ENCODE measurements at places on chromosomes 1 and 21. TPM values are rescaled to one million over a fixed set of nuclear protein-coding genes. Genes with fewer than 3 reads are reported as not detected.

- DNase-seq: no peak
These were observed 132.4 kb downstream of the ROR1 start for GRCh38 chr1:63906047-63906704.

GRCh38 chr1:2314273-2314802 lies 77.0 kb downstream of the MORN1 start:
- no peak for DNase-seq

IQCC gene
- 2.3 TPM for total RNA-seq

DNA sequence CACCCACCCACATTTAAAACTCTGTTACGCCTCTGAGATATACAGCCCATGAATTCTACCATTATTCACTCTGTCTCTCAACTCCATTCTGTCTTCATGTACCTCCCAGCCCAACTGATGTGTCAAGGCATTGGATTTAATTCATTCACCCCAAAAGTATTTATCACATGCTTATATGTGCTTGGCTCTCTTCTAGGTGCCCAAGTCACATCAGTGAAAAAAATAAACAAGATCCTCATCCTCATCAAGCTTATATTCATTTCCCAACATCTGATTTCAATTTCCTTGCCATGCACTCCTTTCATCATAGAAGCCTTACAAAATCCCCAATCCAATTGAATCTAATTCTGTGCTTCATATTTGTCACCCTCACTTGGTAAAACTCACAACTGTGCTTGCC lies 967.6 kb downstream of the LTN1 start:
- no peak for DNase-seq

DNA sequence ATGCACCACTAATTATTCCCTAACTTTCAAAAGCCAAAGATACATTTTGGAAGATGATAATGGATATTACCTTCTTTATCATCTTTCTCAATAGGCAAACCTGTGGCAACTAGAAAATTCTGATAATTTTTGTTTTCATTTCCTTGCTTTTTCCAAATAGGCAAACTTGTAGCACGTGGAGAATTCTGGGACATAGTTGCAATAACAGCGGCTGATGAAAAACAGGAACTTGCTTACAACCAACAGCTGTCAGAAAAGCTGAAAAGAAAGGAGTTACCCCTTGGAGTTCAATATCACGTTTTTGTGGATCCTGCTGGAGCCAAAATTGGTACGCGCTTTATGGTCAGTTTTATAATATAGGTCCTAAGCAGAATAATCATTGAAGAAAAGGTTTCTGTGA lies 1.5 kb downstream of the FPGT start:
- no peak for DNase-seq

DNA sequence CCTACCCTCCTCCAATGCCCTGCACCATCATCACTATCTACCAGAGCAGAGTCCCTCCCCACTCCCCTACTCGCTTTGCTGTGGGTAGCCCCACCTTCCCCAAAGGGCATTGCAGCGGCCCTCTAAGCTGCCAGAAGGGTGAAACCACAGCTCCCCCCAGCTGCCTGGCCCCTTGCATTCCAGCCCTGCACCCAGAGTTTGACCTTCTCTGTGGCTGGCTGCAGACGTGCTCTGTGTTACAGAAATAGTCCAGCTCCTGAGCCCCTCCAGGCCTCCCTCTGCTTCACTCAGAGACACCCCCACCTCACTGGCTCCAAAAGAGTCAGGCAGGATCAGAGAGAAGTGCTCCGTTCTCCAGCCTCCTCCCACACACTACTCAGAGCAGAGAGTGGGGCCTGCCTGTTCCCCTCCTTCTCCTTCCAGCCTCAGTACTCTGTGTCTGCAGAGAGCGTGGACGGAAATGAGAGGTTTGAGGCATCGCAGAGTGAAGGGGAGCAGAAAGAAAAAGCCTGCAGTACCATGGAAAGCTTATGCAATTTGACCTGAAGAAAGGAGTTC lies 63.2 kb downstream of the PLEKHA6 start:
- DNase-seq: no peak

DNA sequence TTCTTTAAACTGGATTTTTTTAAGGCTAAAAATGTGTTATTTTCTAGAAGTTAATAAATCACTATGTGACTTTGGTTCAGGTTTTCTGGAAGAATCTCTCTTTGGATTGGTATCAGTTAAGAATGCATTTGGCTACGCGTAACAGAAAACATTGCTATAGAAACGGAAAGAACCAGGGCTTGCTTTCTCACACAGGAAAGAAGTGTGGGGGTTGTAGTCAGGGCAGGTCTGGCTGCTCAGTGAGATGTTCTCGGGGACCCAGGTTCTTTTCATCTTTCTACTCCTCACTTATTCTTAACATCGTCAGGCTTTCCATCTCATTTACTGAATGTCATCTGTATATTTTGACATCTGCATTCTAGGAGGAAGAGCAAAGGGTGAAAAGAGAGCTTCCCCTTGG lies 191.4 kb downstream of the ZBTB18 start:
- no peak for DNase-seq

LINGO4 gene
- 0.50 TPM for total RNA-seq

- no peak for DNase-seq
These were observed 1.7 kb downstream of the IL6R start for GRCh38 chr1:154406886-154407197.

GRCh38 chr1:43545695-43546387 lies 15.2 kb downstream of the PTPRF start:
- DNase-seq: peak; percentile 86

DNA sequence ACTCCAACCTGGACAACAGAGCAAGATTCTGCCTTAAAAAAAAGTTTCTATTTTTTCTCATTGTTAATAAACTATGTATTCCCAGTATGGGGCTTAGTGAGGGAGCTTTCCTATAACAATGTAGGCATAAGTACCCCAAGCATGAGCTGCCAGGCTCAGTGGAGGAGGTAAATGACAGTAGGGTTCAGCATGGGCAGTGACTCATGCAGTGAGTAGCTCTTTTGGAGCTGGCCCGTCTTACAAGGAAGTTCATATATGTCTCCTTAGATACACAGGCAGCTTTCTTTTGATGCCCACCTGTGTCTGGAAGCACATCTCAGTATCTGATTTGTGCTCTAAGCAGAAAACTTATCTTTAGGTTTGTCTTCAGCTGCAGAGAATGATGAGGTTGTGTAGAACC lies 57.9 kb downstream of the ZNF678 start:
- DNase-seq: no peak

- DNase-seq: no peak
These were observed 8.8 kb downstream of the UBE2J2 start for GRCh38 chr1:1264868-1265272.

- DNase-seq: no peak
These were observed 20.3 kb upstream of the LAPTM5 start for GRCh38 chr1:30777904-30778153.

GRCh38 chr1:174040387-174040786 lies 18.2 kb upstream of the RC3H1 start:
- DNase-seq: no peak

VWA1 gene
- 41.6 TPM for total RNA-seq

DNA sequence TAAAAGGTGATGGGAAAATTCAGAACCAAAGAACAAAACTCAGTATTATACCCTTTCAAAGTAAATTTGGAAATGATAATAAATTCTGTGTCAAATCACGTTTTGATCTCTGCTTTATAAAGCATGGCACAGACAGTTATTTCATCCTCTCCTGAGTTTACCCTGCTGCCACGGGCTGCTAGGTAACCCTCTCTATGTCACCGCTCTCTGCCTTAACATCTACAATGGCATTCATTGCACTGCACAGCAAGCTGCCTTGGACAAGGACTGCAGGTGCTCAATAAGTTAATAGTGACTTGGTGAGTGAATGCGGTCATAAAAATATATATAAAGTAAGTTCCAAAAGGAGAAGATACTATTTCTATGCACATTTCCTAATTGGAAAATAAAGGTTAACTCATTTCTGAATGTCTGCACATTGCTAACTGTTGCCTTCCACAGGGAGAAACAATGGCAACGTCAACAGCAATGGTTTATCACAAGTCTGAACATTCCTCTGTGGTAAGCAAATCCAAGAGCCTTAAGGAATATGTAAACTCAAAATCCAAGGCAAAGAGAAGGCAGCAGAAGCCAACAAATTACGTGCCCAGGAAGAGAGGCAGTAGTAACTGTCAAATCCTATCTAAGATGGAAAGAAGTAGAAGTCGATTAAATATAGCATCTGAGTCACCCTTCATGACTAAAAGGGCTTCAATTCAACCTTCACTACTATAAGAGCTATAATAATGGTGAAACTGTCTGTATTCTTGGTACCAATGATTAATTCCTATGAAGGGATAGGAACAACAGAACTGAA lies 19.4 kb downstream of the FYB2 start:
- no peak for DNase-seq

GRCh38 chr1:198606020-198606438 lies 32.8 kb upstream of the PTPRC start:
- no peak for DNase-seq

POMGNT1 gene
- total RNA-seq: 10.3 TPM

DNA sequence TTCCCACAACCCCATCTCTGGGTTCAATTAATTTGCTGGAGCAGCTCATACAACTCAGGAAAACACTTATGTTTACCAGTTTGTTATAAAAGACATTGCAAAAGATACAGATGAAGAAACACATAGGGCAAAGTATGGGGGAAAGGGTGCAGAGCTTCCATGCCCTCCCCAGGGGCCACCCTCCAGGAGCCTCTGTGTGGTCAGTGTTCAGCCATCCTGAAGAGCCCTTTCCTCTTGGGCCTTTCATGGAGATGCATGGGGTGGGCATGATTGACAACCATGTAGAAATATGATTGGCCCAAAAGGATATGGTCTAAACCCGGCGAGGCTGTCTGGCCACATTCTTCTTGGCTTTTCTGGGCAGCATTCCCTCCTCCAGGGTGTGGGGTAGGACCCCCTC lies 56.8 kb upstream of the PDE9A start:
- no peak for DNase-seq

DNA sequence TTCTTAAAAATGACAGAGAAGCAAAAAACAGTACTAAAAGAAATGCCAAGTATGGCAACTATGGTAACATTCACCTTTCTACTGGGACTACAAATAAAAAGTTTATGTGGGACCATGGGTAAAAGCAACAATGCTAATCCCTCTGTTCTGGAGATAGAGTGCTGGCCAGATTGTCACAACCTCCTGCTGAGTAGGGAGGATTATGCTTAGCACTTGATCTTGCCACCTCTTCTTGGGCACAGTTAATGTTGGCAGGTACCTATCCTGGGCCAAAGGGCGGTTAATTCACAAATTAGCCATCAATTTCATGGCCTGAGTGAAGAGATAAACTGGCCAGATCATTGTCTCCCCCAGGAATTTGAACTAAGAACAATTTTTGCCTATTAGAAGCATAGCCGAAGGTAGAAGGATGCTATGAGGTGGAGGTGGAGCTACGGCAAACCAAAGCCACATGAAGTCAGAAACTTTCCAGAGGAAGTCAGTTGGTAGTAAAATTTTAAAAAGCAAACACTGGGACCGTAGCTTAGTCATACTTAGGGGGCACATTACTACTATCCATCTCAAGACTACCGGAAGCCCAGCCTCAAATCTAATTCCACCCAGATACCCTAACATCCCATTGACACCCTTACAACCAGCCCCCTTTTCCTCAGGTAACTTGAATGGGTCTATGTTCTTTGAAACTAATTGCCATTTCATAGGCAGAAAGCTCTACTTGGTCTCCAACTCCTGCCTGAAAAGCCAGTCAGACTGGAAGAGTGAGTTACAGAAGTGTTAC lies 2.7 kb downstream of the SCYL3 start:
- DNase-seq: no peak

- DNase-seq: no peak
These were observed 26.4 kb downstream of the ZNF697 start for GRCh38 chr1:119621705-119622104.

DNA sequence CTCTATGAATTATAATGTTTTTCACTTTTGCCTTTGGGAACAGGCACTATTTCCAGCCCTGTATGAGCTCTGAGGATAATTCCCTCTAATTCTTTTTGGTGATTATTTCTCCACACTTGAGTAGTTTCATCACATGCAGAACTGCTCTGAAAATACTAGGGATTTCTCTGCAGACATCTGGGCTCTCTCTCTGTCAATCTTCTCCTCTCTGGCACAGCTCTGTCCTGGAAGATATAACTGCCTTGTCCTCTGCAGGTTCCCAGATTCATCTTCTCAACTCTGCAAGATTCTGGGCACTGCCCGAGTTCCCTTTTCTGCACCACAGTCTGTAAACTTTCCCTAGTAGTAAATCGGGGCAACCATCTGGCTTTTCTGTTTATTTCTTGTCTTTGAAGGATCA lies 131.3 kb upstream of the FMN2 start:
- DNase-seq: no peak

LCE3D gene
- total RNA-seq: not detected

DNA sequence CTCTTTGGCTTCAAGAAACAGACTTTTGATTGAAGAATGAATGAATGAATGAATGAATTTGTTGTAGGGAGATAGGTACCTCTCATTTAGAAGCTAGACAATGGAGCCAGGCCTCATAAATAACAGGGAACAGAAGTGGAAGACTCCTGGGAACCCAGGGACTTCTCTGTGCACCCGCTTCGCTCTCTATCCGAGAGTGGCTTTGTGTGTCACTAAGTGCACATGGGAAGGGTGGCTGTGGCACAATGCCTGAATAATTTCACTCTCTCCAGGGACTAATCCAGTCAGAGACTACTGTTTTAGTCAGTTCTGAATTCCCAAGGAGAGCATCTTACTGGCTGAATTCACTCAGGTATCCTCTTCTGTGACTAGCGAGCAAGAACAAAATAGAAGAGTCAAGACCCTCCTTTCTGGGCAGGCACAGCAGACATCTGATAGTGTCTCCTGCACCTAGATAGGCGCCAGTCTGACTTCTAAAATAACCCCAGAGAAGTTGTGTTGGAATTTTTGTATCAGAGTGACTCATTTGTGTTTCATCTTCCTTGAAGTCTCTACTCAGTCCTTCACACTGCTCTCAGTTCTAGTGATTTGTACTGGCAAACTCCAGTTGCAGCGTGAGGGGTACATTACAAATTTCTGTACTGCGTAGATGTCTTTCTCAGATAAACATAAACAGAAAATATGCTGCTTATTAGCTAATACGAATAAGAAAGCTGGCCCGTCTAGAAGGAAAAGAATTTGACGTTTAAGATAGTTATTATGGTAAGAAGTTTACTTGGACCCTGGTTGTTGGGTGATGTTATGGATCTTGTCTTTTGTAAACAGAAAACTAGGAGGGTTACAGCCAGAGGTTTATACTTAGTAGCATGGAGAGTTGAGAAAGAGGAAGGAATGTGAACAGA lies 34.0 kb downstream of the BACH1 start:
- no peak for DNase-seq

Measured in liver (tissue), 10 donors.